ENCODE measurements at places on chromosomes 16 and 17.

DNA sequence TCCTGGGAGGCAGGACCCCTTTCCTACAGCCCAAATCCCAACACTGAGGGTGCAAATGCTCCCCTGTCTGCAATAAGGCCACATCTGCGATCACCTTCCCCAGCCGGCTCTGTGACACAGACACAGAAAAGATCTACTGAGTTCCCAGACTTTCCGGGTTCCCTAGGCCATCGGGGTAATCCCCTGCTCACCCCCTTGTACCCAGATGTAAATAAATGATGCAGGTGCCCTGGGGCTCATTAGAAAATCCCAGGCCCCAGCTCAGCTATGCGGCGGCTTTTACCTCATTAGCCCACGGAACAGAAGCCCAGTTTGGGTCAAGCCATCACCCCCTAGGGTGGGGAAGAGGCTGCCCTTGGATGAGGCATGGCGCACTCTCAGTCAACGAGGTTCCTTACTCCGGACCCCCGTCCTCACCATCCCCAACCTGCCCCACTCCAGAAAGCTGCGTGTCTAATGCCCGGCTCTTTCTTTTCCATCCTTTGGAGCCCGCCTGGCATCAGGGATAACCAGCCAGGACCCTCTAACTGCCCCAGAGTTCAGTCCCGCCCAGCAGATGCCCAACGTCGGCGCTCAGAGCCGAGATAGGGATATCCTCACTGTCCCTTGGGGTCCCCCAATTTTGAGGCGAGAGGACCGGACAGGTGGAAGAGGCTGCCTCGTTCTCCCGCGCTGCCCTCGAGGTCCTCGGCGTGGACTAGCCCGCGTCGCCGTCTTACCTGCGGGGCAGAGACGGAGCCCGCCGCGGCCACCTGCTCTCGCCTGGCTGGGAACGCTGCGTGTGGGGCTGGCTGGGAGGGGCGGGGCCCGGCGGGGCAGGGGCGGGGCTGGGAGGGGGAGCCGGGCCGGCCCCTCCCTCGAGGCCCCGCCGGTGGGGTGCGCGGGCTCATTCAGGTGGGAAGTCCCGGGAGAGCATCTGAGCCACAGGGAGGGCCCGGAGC, at the start of gene ZNF385C:
ZNF385C (minus strand) TSS at position 783 of the 941 bp plus-strand sequence. CDS start 35,417 bp downstream, outside the sequence.
- peak; percentile 40 for DNase-seq

DNA sequence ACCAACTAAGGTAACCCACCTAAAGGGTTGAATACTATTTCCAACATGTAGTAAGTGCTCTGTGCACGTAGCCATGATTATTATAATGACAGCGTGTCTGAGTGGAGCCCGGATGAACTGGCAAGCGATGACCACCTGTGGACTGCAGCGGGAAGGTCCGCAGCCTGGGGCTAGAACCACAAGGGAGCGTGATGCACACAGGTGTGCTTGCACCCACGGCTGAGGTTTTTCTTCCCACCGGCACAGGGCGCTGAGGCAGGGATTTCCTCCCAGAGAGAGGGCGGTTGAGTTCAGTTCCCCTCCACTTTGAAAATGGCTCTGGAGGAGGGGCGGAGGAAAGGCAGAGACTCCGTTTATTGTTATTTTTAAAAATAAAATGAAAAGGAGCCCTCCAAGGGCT, 221.7 kb upstream of the HSBP1 start:
- no peak for DNase-seq

- DNase-seq = no peak
These were observed 20.2 kb upstream of the GUCY2D start for GRCh38 chr17:7982173-7982572.

- no peak for DNase-seq
These were observed 28.6 kb upstream of the ITGA3 start for GRCh38 chr17:50027172-50027880.

- DNase-seq = no peak
These were observed 17.5 kb downstream of the STAT5A start for GRCh38 chr17:42305543-42306384.

DNA sequence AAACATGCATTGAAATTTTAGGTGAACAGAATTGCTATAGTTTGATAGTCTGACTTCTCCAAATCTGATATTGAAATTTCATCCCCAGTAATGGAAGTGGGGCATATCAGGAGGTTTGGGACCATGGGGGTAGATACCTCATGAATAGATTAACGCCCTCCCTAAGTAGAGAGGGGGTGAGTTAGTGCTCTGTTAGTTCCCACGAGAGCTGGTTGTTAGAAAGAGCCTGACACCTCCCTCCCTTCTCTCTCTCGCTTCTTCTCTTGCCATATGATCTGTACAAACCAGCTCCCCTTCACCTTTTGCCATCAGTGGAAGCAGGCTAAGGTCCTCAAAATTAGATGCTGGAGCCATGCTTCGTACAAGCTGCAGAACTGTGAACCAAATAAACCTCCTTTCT, 78.8 kb downstream of the BRIP1 start:
- DNase-seq = no peak

- DNase-seq = no peak
These were observed 27.9 kb upstream of the DBNDD1 start for GRCh38 chr16:90046971-90047713.

- no peak for DNase-seq
These were observed 44.4 kb upstream of the ZFHX3 start for GRCh38 chr16:73092236-73092781.

DNA sequence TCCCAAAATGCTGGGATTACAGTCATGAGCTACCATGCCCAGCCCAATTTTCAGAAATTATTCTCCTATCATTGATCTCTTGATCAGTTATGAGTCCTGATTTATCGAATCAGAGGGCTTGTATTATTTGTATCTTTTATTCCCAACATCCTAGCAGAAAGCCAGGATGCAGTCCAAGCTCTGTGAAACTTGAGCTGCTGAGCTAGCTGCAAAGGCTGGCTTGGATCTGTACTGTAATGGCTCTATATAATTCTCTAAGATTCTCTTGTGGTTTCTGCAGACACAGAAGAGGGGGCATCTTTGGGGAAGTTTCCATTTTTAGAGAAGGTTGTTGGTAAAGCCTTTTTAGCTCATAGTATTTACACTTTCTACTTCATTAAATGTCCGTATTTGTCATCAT, 227.1 kb downstream of the MAP2K4 start:
- DNase-seq = no peak

DNA sequence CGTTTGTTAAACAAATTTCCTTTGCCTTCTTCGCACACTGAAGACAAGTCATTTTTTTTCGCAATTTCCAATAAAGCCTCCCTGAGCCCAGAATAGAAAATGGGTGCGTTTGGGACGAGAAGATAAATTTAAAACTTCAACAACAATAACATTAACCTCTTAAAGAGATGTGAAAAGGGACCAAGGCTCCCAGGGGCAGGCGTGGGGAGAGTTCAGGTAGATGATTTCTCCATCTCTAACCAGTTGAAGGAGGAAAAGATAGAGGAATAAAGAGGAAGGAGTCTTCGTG, 1.3 kb upstream of the HOXB4 start:
- DNase-seq = no peak

GRCh38 chr17:42458497-42459255, at the start of gene ATP6V0A1:
TSS of gene ATP6V0A1 (plus strand) at chr17:42458878. CDS start at chr17:42460895, 2,017 bp downstream.
- peak; percentile 92 for DNase-seq

DNA sequence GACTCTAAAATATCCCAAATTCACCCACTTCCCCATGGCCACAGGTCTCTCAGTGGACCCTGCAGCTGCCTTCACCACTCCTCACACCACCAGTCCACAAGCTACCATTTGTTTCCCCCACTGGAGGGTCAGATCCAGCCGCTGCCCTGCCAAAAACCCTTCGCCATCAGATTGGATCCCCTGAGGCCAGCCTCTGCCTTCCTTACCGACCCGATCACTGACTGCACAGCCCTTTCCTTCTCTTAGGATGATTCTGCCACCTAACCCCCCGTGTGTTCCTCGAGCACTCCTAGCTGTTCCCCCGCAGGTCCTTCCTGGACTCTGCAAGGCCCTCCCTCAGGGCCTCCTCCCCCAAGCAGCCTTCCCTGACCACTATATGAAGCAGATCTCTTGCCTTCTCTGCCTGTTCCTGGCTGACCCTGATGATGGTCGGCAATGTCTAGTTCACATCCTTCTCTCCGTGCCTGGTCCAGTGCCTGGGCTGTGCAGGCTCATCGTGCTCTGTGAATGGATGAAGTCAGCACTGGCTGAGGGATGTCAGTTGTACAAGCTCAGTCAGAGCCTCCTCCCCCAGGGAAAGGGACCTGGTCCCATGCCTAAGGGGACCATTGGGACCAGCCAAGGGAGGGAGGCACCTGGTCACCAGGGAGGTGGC, 46.0 kb downstream of the CPNE2 start:
- DNase-seq = no peak

DNA sequence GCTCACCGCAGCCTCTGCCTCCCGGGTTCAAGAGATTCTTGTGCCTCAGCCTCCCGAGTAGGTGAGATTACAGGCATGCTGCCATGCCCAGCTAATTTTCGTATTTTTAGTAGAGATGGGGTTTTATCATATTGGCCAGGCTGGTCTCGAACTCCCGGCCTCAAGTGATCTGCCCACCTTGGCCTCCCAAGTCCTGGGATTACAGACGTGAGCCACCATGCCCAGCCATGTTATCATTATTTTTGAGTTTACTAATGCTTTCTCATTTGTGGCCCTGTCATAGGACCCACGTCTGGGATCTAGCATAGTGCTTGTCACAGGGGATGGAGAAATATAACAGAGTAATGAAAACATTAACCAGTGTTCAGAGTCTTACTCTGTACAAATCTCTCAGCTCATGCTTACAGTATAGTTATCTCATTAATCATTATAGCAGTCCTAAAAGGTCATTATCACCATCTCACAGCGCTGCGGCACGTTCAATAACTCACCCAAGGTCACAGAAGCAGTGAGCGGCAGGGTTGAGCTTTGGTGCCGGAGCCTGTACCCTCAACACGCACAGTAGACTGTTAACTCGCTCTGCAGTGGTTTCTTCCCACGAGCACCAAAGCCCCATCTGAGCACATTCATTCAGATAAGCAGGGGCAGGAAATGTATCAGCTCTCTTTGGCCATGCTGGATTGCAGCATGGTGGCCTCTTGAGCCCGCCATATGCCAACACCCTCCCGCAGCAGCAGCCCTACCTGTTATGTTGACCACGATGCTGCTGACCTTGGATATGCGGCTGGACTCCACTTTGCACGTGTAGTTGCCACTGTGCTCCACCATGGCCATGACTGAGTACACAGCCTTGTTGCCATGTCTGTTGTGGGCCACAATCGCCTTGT, 21.4 kb downstream of the PECAM1 start:
- no peak for DNase-seq

GRCh38 chr16:82767808-82768207, 141.0 kb downstream of the CDH13 start:
- no peak for DNase-seq

DNA sequence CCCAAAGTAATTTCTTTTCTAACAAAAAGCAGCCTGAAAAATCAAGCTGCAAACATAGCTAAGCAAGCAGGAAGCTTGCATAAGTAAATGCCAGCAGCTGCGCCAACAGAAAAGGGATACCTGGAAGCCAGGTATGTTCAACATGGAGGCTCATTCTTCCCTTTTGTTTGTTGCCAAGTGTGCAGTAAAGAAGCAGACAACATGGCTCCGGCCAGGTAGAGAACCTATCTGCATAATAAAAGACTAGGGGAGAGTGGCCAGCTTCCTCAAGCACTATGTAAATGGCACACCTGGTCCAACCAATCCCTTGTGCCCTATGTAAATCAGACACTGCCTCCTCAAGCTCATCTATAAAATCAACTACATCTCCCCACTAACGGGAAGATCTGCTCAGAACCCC, 1407.0 kb downstream of the CDH11 start:
- no peak for DNase-seq

DNA sequence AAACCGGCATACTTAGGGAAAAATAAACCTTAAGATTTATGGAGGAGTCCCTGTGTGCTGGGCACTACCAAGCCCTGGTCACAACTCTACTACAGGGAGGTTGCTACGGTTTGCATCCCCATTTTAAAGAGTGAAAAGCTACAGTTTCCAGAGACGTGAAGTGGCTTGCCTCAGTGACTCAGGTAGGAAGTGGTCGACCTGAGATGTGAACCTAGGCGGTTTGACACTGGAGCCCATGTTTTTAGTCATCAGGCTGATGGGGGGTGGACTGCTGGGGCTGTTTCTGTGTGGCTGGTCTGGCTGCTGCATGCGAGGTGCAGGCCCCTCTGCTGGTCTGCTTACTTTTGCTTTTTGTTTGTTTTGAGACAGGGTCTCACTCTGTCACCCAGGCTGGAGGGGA, 6.6 kb downstream of the COX6A2 start:
- peak; percentile 44 for DNase-seq

GRCh38 chr17:56638591-56639051, 45.1 kb downstream of the NOG start:
- DNase-seq = no peak

DNA sequence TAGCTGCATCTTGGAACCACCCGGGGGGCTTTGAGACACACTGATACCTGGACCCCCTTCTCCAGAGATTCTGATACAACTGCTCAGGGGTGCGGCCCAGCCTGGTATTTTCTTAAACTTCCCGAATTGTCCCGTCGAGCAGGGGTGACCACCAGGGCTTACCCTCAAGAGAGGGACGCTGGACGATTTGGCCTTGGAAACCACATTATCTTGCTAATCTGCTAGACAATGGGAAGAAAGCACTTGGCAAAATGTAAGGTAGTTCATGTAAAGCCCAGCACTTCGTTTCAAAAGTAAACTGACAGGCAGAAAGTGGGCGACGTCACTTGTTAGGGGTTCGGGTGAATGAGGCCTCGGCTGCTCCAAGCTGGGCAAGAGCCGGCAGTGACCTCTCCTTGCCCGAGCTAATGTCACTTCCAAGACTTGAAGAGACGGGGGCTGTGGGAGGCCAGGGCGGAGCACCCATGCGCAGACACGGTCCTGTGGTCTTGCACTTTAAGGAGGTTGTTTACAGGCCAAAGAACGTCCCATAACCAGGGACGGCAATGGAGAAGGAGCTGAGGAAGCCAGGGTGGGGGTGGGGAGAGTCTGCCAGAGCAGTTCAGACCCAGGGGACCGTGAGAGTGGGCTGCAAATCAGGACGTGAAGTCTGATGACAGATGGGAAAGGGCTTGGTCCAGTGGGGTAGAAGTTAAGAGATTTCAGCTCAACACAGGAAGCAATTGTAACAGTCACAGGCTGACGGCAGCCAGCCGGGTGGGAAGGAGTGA, 152.7 kb upstream of the GSE1 start:
- DNase-seq = no peak

DNA sequence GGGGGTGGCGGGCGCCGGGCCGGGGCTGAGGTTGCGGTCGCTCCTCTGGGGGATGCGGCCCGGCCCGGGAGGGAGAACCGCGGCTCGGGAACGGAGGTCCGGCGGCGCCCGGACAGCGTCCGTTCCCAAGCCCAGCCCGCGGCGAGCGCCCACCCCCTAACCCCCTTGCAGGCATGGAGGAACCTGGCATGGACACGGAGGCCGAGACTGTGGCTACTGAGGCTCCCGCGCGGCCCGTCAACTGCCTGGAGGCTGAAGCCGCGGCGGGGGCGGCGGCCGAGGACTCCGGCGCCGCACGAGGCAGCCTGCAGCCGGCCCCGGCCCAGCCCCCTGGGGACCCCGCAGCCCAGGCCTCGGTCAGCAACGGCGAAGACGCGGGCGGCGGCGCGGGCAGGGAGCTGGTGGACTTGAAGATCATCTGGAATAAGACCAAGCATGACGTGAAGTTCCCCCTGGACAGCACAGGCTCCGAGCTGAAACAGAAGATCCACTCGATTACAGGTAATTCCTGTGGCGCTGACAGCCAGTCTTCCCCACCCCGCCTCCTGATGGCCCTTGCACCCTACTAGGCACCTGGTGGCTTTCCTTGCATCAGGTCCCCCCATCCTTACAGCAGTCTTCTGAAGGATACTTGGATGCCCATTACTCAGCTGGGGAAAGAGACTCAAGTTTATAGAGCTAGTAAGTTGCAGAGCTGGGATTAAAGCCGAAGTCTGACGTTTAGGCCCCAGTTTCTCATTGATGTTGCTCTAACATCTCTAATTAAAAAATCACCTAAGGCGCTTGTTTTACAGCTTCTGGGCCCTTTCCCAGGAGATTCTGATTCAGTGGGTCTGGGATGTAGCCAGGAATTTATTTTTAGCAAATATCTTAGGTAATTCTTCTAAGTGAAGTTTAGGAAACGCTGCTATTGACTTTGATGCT, 514 bp downstream of the UBFD1 start:
- DNase-seq = peak; percentile 8
